ENCODE measurements at places on chromosomes 4 and X. TPM values are rescaled to one million over a fixed set of nuclear protein-coding genes. Genes with fewer than 3 reads are reported as not detected.

ARR3 gene
- total RNA-seq = not detected

IL1RAPL1 gene
- not detected for total RNA-seq

NRK gene
- total RNA-seq = 16.1 TPM

MPC1L gene
- total RNA-seq = not detected

CCDC110 gene
- total RNA-seq = 4.4 TPM

TCEANC gene
- 4.5 TPM for total RNA-seq

FRMPD4 gene
- total RNA-seq = 0.30 TPM

DNA sequence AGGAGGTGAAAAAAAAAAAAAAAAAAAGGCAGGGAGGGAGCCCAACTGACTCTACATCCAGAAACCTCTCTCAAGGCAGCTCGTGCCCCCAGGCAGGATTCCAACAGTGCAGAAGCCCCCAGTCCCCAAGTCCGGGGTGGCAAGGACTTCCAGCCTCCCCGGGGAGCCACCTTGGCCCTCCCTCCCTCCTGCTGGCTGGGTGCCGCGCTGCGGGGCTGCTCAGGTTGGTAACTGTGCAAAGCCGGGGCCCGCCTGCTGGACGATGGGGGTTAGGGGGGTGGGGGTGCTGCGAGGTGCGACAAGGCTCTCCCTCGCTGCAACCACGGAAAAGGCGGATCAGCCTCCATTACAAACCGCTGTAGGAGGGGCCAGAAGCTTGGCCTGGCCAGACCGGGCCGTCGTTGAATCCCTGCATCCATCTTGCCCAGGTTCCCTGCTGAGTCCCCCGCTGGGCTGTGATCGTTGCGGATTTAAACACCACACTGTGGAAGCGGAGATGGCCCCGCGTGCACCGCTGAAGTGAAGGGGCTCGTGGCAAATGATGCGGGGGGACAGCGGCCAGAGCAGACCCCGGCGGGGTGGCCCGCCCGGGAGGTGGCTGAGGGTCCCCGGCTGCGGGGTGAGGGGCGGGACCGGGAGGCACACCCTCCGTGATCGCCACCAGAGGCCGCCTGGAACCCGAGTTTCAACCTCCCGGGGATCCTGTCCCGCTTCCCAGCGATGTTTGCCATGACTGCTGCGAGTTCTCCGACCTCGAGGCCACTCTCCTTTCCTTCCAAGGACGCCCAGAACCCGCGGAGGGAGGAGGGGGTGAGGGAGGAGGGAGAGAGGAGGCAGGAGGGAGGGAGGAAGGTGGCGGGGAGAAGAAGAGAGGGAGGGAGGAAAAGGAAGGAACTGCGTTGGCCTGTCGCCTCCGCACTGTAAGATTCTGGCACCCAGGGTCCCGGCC, 58.0 kb upstream of the DDX3X start:
- DNase-seq = no peak

DNA sequence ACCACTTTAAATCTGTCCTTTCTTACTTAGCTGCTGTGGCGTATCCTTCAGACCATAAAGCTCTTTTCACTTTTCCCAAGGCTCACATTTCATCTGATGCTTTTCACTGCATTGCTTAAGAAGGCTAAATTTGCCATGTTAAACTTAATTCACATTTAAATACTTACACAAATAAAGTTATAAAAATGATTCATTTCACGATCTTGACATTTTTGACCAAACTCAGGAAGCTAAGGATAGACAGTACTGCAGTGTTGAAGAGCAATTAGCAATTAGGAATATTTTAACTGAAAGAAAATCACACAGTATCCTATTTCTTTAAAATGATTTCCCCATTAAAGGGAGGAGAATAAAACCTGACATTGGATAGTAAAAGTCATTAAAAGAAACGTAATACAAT, 1038.6 kb downstream of the STPG2 start:
- DNase-seq = no peak

GRCh38 chrX:35380808-35381700, 417.1 kb upstream of the MAGEB16 start:
- peak; percentile 34 for DNase-seq

DNA sequence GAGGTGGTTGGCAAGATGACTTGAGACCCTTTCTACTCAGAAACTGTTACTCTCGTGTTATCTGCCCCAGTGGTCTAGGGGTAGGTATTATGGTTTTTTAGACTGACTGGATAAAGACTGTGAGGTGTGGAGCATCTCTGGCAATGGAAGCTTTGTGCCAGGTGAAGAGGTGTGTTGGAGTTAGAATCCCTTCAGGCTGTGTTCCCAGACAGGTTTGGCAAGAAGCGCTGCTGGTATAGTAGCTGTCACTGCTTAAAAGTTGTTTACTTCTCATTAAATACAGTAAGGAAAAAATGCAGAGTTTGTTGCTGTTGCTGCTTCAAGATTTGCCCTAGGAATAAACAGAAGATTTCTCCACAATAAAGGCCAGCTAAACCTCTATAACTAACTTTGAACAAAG, 35.3 kb downstream of the AREG start:
- no peak for DNase-seq

- no peak for DNase-seq
Observed at GRCh38 chr4:84790769-84791565, 175.5 kb downstream of the WDFY3 start.

DNA sequence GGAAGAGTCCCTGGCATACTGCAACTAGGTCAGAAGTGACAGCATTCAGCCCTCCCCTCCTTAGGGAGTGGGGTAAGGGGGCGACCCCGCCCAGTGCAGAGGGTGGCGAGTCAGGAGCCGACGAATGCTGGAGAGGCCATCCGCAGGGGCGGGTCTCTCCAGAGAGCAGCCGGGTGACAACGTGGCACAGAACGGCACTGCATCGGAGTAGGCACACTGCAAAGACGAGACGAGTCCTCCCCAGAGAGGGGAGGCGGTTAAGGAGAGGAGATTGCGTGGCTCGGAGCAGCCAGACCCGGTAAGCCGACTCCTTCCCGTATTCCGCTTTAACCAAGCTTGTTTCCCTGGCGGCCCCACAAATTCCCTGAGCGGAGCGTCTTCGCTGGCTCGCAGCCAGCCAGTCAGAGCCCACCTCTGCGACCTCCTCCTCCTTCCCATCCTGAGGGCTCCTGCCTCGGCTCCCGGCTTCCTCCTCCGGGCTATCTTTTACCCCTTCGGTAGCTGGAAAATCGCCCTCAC, 54.9 kb downstream of the LINC00632 start:
- DNase-seq = no peak

GRCh38 chrX:155514225-155514624, 55.8 kb upstream of the F8A3 start:
- DNase-seq = peak; percentile 0

DNA sequence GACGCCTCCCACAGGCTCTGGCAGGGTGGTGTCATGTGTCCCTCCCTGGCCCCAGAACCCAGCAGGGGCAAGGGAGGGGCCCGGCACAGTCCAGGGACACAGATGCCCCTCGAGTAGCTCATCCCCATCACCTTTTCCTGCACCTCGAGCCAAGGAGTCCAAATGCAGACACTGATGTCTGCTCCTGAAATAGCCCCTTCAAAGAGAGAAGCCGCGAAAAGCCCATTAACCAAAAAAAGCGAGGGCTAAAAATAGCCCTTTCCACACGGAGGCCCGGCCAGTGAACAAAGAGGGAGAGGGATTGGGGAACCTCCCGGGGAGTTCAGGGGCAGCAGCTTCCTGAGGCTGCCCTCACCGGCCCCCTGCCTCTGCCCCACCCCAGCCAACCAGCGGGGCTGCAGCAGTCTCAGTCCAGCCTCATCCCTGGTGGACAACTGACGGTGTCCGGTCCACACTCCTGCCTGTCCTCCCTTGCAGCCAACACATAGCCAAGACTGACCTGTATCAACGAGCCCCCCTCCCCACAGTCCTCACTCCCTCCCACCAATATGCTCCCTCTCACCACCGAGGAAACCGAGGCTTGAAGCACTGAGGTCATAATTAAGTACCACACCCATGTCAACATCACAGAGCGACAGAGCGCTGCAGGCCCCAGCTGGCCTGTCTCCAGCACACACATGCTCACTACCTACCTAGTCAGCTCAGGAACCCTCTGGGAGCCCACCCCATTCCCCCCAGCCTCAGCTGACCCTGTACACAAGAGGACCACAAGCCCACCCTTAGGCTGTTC, 23.9 kb downstream of the WDR1 start:
- no peak for DNase-seq

GRCh38 chr4:39085891-39086290, 23.9 kb downstream of the KLHL5 start:
- no peak for DNase-seq

DNA sequence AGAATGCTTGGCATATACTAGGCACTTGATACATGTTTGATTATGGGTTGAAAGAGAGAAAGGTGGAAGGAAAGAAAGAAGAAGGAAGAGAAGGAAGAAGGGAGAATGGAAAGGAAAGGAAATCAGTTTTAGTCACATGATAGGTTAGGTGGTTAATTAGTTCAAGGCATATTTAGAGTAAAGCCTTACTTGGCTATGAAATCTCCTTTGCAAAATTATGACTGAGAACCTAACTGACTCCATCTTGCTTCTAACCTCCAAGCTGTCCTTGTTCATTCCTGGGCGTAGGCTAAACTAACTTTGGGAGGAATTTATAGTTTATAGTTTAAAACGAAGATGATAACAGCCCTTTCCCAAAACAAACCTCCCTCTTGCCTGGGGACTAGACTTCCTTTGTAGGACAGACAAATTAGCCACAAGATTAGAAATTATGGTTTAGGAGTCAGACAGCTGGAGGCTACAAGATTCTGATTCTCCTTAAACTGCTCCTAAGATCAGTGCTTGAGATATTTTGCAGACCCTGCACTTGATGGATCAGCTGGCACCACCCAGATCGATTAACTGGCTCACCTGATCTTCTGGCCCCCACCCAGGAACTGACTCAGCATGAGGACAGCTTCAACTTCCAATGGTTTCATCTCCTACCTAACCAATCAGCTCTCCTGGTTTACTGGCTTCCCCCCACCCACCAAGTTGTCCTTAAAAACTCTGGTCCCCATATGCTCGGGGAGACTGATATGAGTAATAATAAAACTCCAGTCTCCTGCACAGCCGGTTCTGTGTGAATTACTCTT, 55.0 kb downstream of the TXK start:
- no peak for DNase-seq

Data from renal cortical epithelial cell (primary cell).